ENCODE measurements at places on chromosomes 11 and 22.

DNA sequence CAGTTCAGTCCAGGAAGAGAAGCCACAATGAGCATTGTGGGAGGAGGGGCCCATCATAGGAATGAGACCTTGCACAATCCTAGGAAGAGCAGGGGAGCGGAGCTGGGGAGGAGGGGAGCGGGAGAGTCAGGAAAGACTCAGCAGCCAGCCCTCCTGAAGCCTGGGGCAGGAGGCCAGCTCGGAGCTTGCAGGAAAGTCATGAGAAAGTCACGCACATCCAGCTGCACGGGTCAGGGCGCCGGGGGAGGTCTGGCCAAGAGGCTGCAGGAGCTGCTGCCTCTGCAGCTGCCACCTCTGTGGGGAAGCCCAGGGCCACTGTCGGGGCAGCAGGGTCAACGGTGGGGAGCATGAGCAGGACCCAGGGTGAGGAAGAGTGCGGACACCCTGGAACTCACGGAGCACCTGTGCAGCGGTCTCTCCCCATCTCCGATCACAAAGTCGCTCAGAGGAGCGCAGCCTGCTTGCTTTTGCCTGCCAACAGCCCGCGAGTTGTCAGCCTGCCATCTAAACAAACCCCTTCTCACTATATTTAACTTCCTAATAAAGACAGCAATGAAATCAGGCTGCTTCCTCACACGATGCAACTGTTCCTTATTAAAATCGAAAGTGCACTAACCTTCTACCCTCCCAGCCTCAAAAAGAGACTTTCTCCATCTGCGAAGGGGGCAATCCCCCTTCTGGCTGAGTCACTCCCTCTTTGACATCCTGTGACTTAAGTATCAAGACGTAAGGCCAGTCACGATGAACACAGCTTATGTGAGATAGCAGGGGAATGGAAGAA lies 52.9 kb upstream of the RTL6 start:
- peak; percentile 32 for DNase-seq

DNA sequence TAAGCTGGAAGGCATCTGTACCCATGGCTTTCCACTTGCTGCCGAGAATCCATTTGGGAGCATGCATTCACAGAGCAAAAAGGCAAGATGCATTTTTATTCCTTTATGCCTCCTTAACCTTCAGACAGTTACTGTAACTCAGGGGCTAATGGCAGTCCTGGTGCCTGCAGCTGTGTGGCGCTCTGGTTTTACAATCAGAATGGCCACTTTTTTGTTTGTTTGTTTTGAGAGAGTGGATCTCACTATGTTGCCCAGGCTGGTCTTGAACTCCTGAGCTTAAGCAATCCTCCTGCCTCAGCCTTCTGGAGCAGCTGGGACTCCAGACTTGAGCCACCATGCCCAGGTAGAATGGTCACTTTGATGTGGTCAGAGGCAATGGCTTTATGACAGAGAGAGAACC lies 101.8 kb downstream of the NAV2 start:
- no peak for DNase-seq

DNA sequence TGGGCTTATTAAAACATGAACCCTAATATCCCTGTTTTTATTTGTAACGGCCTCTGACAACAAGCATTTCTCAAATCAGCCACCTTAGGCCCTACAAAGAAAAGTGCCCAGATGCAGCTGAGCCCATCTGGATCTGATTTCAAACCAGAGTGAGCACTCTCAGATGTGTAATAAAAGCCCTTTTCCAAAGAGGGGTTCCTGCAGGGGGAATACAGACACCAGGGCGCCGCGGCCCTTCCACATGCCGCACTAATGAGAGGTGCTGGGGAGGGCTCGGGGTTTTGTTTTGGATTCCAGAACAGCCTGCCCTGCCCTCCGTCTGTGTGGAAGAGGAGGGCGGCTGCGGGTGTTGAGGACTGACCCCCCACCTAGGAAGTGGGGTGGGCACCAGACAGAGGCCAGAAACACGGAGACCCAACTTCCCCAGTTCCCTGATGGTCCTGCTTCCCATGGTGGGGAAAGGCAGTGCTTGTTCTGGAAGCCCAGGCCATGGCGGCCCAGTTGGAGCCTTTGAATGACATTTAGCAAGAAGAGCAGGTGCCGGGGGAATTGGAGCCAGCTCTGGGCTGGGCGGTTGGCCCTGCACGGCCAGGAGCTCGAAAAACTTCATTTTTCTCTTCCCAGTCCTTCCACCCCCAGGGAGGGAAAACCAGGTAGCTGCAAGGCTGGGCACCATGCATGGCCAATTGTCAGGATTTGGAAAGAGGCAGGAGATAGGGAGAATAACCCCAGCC lies 63.7 kb downstream of the MACROD1 start:
- no peak for DNase-seq

DNA sequence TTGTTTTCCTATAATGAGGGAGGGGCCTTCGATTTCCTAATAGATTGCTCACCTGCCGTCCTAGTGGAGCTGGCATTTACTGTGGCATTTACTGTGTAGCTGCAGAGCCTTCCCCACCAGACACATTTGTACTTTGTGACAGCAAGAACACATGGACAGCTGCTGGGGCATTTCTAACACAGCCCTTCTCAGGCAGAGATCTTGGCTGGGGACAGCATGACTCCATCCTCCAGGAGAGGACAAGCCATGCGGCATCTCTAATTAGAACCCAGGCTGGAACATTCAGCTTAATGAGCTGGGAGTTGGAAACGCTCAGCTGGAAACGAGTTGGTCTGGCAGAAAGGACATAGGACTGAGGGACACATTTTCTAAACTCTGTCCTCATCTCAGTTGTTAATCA lies 887.5 kb downstream of the NTM start:
- DNase-seq: no peak

- DNase-seq: no peak
Observed at GRCh38 chr11:13134886-13135285, 125.8 kb downstream of the RASSF10 start.

- no peak for DNase-seq
Observed at GRCh38 chr11:3835751-3836150, 5.0 kb downstream of the RHOG start.

DNA sequence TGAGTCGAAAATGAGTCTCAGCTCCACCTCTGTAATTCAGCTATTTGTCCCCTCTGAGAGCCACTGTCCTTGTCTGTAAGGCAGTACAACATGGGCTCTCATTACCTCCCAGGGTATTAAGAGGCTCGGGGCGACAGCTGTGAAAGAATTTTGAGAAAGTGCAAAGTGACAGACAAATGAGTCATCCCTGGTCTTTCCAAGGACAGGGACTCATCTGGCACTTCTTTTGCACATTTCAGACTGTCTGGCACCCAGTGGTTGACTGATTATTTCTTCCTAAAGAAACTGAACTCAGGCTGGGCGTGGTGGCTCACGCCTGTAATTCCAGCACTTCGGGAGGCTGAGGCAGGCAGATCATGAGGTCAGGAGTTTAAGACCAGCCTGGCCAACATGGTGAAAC lies 62.1 kb upstream of the ARFGAP3 start:
- no peak for DNase-seq

DNA sequence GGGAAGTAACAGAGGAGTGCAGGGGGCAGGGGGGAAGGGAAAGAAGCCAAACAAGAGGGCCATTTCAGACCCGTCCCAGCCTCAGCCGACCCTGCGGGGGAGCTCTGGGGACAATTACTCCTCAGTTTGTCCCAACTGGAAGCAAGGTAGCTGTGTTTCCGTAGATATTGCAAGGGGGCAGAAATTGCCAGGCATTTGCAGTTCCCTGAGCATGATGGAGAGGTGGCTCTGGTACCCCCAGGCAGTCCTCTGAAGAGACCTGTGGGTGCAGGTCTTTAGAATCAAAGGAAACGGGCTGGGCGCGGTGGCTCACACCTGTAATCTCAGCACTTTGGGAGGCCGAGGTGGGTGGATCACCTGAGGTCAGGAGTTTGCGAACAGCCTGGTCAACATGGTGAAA lies 13.8 kb upstream of the JAM3 start:
- DNase-seq: no peak

GRCh38 chr11:44446996-44447771 lies 118.3 kb upstream of the CD82 start:
- DNase-seq: no peak

GRCh38 chr11:114019046-114019445 lies 40.5 kb upstream of the ZBTB16 start:
- no peak for DNase-seq

DNA sequence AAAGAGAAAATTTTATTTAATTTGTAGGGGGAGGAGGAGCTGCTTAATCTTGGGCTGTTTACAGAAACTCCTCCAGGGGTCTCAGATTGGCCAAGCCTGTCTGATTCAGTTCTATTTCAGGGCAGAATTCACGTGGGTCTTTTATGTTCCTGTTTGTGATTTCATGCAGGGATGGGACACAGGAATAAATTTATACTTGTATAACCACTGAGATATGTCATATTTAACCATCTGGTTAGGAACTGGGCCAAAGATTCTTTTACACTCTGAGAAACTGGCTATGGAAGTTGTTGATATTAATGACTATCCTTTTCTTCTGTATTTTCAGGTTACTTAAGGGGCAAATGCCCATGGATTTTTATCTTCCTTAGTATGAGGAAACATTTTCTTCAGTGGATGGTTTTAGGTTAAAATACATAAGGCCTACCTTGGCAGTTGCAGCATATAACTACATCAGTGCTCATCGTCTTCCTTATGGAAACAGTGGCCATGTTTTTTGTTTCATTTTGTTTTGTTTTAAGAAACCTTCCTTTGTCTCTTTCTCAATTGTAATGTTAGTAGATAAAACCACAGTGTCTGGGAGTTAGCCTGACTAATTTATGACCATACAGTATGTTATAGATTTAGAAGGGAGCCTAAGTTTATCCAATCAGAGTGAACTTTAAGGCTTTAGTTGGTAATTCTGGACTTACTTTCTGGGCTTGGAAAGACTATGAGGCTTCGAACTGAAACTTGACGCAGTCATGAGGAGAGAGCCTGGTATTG lies 132.4 kb upstream of the ANO3 start:
- DNase-seq: no peak

GRCh38 chr11:112828421-112828820 lies 132.8 kb upstream of the NCAM1 start:
- no peak for DNase-seq

GRCh38 chr11:693415-693831 lies 1.6 kb downstream of the DEAF1 start:
- DNase-seq: no peak

- DNase-seq: no peak
Observed at GRCh38 chr11:75315439-75315805, 36.0 kb downstream of the ARRB1 start.

GRCh38 chr22:29827091-29827490 lies 11.0 kb downstream of the ASCC2 start:
- DNase-seq: no peak

- DNase-seq: no peak
Observed at GRCh38 chr11:93784935-93785360, 866 bp downstream of the MED17 start.

- no peak for DNase-seq
Observed at GRCh38 chr11:112581747-112582146, 321.1 kb upstream of the PLET1 start.
